NCI-H446 (cell line): ENCODE measurements at places on chromosomes 3 and 15.

DNA sequence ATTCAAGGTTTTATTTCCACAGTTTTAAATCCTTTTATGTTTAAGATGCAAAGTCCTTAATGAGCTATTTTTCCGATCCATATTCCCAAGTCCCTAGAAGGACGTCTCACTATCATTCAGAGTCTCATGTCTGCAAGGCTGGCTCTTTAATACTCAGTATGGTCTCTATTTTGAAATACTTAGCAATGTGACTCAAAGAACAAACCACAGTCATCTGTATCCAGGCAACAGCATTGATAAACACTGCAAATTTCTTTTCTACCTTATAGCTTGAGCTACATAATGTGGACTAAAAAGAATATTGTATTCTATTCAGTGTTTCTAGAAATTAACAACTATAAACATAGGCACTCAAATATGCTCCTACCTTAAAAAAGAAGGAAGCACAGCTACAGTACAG, 588.3 kb upstream of the NAALADL2 start:
- DNase-seq, result no peak

DNA sequence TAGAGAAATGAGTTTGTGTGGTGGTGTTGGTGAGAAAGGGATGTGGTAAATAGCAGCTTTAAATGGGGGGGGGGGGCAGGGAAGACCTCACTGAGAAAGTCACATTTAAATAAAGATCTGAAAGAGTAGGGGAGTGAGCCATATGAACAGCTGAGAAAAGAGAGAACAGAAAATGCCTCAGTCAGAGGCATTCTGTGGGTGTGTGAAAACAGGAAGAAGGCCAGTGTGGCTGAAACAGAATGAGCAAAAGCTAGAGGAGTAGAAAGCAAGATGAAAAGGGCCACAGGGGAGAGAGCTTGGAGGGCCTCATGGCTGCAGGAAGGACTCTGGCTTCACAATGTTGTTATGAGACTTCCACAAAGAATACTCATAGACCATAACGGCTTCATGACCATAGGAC, 783.3 kb downstream of the ZPLD1 start:
- no peak for DNase-seq

DNA sequence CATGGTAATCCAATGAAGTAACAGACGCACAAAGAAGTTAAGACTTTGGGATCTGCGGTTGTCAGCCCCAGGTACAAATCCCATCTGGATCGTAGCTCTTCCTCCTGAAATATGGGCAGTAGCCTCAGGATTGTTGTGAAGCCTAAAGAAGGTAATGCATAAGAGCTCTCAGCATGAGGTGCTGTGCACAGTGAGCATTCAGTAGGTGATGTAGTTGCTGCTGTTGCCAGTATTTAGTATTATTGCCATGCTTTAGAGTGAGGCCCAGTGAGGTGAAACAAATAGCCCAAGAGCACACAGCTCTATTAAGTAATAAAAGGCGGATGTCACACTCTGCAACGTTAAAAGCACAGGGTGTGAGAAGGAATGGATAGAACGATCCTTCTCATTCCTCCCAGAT, 225.7 kb downstream of the GABRG3 start:
- no peak for DNase-seq

DNA sequence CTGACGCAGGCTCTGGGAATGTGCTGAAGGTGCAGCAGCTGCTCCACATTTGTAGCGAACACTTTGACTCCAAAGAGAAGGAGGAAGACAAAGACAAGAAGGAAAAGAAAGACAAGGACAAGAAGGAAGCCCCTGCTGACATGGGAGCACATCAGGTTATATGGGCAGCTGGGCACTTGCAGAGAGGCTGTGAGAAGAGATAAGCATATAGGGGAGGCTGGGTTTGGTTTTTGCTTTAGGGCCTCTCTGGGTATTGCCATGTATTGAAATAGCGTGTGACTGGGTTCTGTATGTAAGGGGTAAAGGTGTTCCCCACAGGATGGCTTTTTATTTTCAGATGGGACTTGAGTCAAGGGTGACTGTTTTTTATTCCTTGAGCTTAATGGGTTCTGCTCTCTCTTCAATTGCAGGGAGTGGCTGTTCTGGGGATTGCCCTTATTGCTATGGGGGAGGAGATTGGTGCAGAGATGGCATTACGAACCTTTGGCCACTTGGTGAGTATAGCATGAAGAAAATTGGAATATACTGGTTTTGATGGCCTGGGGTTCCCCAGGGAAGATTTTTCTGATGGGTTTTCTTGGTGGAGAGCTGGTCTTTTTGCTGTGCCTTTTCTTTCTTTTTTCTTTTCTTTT, 7.4 kb downstream of the PSMD2 start:
- DNase-seq, result no peak

DNA sequence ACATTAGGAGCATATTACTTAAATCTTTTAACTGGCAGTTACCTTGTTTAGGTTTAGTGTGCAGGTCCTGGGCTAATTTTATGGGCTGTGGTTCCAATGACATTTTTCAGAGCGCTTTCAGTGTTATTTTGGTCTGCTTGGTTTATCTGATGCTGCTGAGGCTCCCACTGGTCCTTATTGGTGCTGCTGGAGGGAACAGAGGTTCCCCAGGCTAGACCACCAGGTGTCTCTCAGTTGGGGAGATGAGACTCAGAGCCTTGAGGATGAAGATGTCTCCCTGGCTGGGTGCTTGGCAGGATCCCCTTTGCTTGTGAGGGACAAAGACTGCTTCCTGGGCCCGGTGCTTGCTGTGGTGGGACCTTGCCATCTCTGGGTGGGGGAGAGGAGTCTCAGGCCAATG, 28.3 kb upstream of the TASOR start:
- no peak for DNase-seq
